ENCODE measurements at places on chromosomes 2 and 18.

- no peak for DNase-seq
These were observed 6.5 kb upstream of the YWHAQ start for GRCh38 chr2:9637330-9637729.

GRCh38 chr2:138201286-138201685 lies 237.0 kb downstream of the HNMT start:
- no peak for DNase-seq

DNA sequence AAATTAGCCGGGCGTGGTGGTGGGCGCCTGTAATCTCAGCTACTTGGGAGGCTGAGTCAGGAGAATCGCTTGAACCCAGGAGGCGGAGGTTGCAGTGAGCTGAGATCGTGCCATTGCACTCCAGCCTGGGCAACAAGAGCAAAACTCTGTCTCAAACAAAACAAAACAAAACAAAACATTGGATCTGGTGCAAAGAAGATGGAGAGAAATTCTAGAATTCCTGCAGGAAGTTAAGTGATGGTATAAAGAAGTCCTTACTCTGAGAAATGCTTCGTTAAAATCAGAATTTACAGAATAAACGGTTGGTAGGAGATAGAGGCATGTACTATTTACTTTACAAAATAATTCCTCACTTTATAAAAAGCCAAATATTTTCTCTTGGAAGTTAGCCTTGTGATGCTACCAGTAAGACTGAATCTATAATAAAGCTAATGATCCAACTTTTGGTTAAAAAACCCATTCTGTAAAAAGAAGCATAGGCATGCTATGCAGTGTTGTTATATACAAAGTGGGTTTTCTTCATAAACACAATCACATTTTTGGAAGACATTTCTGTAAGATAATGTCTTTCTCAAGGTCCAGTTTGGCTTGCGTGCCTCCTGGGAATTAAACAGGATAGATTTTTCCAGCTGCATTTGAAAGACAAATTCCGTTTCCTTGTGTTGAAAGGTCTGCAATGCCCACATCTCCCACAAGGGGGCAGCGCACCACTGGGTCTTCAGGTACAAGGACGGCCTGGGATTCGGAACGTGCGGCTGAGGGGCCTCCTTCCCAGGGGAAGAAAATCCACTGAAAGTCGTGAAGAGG lies 35.6 kb upstream of the PNO1 start:
- DNase-seq = peak; percentile 65

DNA sequence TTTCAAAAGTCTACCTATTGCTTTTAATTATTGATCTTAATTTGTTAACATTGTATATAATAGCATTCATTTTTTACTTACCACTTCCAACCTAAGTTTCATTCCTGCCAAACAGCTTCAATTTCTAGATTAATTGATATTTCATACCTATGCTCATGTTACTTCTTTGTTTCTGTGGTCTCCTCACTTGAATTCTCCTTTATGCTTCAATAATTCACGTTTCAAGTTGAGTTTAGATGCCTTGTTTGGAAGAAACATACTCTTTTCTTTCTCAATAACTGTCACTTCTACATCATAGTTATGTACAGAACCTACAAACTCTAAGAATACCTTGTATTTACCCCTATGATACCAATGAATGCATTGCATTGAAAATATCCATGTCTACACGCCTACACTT lies 862.2 kb upstream of the LRATD1 start:
- no peak for DNase-seq

DNA sequence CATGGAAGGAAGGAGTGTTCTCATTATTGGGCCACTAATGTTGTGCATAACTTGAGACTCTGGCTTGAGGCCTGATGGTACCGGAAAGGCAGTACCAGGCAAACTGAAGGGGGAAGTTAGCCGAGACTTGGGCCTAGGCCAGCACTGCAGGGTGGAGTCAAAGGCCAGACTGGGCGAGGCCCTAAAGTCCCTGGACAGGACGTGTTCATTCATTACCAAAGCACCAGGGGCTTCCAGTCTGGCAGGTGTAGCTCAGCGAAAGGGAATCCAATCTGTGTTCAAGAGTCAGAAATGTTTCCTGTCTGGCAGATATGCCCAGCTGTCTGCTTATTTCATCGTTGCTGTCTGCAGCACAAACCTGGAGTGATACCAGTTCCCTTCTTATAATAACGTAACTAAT lies 4.7 kb upstream of the ITSN2 start:
- DNase-seq = no peak

- DNase-seq = no peak
These were observed 26.3 kb downstream of the B4GALT6 start for GRCh38 chr18:31657823-31658669.

DNA sequence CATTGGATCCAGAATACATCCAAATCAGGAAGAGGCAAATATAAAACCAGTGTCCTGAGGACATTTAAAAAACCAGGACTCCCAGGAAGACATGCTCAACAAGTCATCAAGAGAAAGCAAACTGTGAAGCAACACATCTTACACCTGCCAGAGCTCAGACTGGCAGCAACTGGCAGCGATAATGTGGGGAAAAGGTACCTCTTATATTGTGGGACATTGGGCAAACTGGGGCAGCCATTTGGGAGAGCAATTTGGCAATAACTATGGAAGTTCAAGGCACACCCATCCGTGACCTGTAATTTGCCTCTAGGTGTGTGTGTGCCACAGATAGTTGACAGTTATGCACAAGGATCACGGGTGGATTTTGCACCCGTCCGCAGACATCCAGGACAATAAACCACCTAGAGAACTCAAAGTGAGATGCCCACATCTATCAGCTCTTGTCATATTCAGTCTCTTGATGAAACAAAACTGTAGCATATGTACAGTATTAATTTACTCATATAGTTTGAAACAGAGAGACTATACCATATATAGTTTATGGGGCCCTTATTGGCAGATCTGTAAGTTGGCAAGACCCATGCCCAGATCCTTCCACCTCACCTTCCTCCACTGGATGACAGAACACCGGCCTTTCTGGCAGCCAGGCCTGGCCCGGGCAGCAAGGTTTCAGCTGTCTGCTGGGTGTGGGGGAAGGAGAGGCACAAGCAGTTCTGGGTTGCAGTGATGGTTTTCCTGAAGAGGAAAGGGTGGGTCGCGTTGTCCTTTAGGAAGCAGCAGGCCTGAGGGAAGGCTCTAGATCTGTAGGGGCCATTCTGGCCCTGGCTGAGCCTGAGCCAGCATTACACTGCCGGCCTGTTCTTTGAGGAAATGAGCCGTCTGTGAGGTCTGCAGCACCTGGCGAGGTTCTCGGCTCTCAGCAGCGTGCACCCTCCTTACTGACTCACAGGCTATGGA lies 18.8 kb downstream of the HJURP start:
- DNase-seq = no peak

GRCh38 chr2:22281033-22281432 lies 1103.9 kb upstream of the KLHL29 start:
- no peak for DNase-seq

GRCh38 chr2:230411570-230412370 lies 4.2 kb upstream of the SP100 start:
- peak; percentile 52 for DNase-seq

- no peak for DNase-seq
These were observed 28.8 kb downstream of the TTC39C start for GRCh38 chr18:24043403-24043802.

DNA sequence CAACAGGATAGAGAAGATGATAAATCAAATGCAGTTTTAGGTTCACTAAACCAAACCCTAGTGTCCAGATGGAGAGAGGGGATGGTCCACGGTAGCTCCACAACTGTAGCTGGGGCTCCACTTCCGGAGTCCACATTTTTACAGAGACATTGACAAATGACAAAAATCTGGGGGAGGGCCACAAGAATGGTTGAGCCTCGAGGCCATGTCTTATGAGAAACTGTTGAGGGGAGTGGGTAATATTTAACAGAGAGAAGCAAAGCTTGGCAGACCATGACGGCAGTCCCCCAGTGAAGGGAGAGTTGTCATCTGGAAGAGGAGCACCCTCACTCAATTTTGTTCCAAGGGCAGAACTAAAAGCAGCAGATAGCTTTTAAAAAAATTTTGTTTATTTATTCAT lies 17.6 kb upstream of the EPHA4 start:
- DNase-seq = no peak

GRCh38 chr2:105055613-105056012 lies 17.7 kb downstream of the MRPS9 start:
- DNase-seq = no peak

DNA sequence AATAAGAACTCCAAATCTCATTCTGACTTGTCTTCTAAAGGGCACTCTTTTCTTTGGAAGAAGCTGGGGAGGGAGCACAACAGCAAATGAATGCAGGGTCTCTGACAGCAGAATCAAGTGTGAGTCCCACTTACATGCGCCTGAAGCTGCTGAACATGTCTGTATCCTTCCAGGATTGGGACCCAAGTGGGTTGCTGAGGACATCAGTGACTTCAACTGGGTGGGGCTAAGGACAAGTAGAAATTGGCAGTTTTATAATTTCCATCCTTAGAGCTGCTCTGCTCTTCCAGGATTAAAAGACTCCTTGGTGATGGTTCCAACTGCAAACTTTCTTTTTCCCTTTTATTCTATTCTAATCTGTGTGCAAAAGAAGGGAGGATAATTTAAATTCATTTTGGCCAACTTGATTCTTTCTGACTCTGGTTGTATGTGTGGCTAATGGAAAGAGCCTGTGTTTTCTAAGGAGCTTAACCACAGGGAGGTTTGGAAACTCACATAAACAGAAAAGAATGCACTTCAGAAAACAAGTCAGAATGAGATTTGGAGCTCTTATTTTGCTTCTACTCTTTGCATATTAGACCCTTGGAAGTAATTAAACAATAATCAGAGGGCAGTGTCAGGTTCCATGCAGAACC lies 20.6 kb downstream of the ANTXR1 start:
- DNase-seq = no peak

DNA sequence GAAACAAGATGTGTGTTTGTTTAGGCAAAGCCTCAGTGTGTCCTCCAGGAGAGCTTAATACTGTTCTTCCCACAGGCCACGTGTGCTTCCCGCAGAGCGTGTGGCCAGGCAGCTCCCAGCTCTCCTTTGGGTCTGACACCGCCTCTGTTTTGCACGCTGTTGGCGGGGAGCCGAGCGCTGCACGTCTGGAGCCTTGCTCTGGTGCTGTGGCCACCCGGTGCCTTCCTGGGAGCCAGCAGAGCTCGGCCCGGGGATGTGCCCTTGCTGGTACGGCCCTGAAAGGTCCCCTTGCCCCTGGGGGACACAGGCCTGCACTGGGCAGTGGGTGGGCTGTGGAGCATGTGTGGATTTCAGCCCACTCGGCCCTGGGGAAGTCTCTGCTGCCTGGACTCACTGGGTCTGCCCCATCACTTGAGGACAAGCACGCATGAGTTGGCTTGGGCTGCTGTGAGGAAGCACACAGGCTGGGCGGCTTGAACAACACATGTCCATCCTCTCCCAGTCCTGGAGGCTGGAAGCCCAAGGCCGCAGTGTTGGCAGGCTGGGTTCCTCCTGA lies 160.7 kb upstream of the HDAC4 start:
- DNase-seq = no peak

- DNase-seq = no peak
These were observed 186.6 kb downstream of the NEDD4L start for GRCh38 chr18:58230438-58231179.

GRCh38 chr2:239930871-239931771 lies 94.0 kb downstream of the NDUFA10 start:
- no peak for DNase-seq

DNA sequence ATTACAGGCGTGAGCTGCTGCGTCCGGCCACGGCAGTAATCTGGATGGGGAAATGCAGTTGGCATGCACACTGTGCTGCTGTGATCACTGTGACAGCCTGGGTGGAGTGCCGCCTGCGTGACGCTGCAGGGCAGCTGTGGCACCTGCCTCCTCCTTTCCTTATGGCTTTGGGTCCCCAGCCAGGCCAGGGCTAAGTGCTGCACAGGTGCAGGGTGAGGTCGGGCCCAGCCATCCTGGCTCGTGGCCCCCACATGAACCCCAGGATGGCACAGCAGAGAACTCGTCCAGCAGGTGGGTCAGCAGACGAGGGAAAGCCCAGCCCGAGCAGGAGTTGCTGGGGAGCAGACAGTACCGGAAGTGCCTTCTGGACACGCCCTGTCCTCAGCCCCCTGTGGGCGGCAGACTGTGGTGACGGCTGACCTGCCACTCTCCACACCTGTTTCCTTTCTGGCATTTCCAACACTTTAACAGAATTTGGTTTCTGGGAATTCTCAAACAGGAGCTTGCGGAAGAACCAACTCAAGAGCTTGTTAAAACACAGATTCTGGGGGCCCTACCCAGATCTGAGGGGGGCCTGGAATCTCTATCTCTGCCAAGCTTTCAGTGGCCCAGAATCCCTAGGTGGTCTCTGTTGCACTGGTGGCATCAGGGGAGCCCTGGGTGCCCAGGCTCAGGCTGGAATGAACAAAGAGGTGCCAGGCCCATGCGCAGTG lies 16.9 kb downstream of the HS1BP3 start:
- DNase-seq = no peak

DNA sequence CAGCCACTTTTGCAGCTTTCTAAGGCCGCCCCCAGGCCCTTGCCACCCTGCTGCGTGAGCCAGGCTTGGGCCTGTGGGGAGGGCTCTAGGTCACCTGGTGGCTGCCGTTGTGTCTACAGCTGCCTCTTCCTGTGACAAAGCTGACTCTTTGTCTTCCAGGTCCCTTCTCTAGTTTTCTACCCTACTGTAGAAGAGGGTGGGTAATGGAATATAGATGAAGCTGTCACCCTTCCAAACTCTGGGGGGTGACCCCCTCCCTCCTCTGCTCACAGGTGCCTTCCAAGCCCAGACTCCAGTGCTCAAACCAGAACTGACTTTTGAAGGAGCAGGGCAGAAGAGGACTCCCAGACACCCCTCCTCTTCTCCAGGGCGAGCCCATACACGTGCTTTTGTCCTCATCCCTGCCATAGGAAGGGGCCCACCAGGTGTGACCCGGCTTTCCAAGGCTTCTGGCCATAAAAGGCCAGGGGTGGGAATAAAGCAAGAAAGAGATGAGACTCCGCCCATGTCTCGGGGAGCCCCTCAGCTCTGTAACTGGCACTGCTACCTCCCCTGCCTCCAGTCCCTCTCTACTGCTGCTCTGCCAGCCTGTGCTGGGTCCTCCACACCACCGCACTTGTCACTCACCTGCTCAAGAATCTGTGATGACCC lies 17.9 kb upstream of the SDC1 start:
- DNase-seq = no peak

DNA sequence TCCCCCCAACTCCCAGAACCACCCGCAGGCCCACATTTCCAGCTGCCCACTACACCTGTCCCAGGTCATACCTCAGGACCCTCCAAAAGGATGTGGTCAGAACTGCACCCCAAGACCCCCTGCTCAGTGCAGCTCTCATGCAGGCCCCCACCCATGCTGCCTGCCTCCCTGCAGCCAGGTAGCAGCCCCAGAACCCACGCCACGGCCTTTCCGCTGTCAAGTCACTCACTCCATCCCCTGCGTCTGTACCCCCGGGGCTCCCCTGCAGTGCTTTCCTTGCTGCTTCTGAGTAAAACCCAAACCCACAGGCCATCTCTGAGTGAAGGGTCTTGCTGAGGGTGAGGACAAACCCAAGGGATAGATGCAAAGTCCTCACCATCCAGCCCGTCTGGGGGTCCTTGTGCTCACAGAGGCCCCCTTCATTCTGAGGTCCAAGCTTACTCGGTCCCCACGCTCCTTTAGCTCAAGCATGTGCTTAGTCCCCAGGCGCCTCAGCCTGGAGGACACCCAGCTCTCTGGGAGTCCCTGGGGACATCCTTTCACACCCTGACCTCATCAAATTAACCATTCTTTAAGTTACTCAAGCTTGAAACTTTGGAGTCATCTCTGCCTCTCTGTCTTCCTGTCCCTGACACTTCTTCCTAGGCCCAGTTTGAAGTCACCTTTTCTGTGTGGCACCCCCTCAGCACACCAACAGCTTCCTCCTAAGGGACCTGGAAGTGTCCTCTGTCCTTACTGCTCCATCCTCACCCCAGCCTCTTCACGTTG lies 130.1 kb downstream of the SMAD7 start:
- DNase-seq = no peak

- DNase-seq = no peak
These were observed 58.7 kb downstream of the HK2 start for GRCh38 chr2:74892609-74893008.
